ENCODE measurements at places on chromosomes 6 and 20.

GRCh38 chr6:43278524-43279078 lies 19.5 kb upstream of the SLC22A7 start:
- DNase-seq: no peak

- DNase-seq: no peak
These were observed 36.0 kb downstream of the ARFGEF2 start for GRCh38 chr20:48957533-48957932.

GRCh38 chr6:25016014-25016720 lies 80.4 kb upstream of the RIPOR2 start:
- no peak for DNase-seq

GRCh38 chr6:81376745-81377144 lies 375.7 kb downstream of the TENT5A start:
- DNase-seq: no peak

- no peak for DNase-seq
These were observed 12.5 kb downstream of the ZNF76 start for GRCh38 chr6:35272005-35272404.

DNA sequence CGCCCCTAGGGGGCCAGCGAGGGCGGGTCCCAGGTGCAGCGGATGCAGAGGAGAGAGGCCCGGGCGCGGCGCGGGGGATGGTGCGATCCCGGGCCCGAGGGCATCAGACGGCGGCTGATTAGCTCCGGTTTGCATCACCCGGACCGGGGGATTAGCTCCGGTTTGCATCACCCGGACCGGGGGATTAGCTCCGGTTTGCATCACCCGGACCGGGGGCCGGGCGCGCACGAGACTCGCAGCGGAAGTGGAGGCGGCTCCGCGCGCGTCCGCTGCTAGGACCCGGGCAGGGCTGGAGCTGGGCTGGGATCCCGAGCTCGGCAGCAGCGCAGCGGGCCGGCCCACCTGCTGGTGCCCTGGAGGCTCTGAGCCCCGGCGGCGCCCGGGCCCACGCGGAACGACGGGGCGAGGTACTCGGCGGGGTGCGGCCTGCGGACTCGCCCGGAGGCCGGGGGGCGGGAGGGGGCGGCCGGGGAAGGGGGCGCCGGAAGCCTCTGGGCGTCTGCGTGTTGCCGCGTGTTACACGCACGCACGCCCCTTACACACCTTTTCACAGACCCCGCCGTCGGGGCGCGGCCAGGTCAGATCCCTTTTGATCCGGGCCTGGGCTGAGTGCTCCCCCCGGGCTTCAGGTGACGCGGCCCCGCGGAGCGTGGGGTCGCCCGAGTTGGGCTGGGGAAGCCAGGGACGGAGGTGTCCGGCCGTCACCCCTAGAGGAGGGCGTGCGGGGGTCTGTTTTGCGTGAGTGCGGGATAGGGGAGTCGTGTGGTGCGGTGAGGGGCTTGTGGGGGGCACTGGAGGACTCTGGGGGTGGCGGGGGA lies 412 bp downstream of the TRIB3 start:
- DNase-seq: peak; percentile 72

DNA sequence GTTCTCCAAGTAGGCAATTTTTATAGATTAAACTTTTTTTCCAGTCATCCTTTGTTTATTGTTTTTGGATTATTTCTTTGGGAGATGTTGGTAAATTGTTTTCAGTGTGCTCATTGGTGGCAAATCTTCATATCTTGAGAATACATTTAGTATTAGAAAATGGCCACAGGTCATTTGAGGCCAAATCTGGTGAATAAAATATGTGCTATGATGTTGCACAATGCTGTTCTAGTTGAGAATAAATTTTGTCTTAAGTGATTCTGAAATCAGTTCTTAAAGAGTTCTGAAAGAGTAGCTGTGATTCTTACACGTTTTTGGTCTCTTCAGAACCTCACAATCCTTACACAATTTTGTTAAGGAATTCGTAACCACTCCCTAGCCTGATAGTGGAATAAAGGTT lies 20.1 kb downstream of the CDKAL1 start:
- DNase-seq: no peak

DNA sequence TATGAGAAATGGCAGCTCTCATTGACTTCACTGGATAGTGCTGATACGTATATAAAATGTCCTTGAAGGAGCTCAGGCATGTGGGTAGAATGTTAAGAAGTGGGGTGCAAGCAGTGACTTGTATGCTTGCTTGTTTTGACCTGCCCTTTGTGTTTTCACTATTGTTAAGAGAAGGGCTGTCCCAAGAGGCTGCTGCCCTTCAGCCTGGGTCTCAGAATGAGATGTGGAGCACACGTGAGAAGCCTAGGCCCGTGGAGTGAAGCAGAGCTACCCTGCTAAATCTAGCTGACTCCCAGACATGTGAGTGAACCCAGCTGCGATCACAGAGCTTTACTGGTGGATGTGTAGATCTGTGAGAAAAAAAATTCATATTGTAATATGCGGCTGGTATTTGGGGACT lies 305.3 kb upstream of the RGS17 start:
- DNase-seq: no peak

DNA sequence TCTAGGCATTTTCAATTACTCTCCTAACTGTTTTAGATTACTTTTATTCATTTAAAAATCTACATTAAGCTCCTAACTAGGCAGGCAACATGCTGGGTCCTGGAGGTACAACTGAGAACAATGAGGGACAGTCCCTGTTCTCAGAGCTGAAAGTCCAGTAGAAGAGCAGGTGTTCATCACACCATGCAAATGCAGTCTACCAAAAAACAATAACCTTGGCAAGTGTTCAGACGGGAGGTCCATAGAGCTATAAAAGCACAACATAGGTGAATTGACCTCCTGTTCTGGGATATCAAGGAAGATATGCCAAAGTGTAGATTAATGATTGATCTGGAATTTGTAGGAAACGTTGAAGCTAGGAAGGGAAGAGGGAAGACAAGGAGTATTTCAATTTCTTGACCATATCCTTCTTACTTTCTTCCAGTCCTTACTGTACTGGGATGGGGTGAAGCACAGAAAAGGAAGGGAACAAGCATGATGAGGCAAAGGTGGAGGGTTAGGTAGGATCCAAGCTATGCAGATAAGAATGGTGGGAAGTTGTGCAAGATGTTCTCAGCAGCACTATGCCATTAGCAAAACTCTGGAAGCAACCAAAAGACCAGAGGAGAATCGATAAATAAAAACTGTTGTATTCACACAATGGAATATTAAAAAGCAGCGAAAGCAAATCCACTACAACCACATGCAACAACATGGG lies 485.7 kb upstream of the JARID2 start:
- DNase-seq: no peak

DNA sequence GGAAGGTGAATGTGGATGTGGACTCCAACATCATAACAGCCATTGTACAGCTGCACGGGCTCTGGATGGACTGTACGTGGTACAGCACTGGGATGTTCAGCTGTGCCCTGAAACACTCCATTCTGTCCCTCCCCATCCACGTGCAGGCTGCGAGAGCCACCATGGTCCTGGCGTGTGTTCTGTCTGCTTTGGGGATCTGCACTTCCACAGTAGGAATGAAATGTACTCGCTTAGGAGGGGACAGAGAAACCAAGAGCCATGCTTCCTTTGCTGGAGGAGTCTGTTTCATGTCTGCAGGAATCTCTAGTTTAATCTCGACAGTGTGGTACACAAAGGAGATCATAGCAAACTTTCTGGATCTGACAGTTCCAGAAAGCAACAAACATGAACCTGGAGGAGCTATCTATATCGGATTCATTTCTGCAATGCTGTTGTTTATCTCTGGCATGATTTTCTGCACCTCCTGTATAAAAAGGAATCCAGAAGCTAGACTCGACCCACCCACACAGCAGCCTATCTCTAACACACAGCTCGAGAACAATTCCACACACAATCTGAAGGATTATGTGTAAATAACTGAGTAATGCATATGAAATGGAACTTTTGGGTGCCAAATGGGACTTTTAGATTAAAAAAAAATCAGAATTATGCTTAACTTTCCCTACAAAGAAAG lies 12.1 kb downstream of the CLDN20 start:
- no peak for DNase-seq

DNA sequence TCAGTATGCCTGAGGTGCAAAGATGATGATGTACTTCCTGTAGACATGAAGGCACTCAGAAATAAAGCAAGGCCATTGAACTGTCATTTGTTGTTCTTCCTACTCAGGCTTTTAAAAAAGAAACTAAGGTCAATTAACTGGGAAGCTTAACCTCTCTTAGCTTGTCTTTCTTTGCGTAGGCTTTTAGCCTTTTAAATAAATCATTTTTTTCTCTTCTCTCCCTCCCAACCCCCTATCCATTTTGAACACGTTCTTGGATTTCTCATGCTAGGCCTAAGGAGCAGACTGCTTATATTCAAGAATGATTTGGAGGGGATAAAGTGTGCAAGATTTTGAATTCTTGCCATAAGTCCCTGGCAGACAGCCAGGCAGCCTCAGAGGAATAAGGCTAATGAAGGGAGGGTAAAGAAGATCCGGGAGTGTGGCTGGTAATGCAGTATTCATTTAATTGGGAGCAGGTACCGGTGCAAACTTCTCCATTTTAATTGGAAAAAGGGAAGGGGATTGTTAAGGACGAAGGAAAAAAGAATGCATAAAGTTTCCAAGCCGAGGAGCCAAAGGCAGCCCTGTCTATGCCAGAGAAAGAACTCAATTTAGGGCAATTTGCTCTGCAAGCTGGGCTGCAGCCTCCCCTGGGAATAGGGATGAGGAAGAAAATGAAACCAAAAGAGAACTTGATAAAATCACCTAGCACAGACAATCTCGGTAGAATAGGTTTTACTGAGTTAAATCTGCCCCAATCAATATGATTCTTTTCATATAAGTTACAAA lies 343.8 kb upstream of the MMS22L start:
- DNase-seq: peak; percentile 2

- no peak for DNase-seq
These were observed 95.8 kb downstream of the CLVS2 start for GRCh38 chr6:123091896-123092271.

GRCh38 chr6:155100087-155100486 lies 105.0 kb downstream of the TIAM2 start:
- no peak for DNase-seq

- no peak for DNase-seq
These were observed 199.0 kb upstream of the HS3ST5 start for GRCh38 chr6:114541794-114542193.

GRCh38 chr6:139920027-139920775 lies 545.8 kb upstream of the CITED2 start:
- DNase-seq: no peak

DNA sequence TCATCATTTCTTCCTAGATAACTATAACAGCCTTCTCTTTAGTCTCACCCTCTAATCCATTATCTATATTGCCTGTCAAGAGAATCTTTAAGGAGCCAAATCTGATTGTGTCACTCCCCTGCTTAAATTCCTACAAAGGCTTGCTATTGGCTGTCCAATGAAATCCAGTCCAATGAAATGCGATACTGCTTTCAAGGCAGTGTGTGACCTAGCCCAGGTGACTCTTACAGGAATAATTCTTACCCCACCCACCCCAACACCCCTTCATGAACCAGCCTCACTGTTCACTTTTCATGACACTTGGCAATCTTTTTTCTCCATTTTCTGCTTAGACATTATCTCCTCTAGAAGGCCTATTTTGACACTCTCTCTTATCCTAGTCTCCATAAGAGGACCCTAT lies 163.3 kb upstream of the MARCKS start:
- no peak for DNase-seq

DNA sequence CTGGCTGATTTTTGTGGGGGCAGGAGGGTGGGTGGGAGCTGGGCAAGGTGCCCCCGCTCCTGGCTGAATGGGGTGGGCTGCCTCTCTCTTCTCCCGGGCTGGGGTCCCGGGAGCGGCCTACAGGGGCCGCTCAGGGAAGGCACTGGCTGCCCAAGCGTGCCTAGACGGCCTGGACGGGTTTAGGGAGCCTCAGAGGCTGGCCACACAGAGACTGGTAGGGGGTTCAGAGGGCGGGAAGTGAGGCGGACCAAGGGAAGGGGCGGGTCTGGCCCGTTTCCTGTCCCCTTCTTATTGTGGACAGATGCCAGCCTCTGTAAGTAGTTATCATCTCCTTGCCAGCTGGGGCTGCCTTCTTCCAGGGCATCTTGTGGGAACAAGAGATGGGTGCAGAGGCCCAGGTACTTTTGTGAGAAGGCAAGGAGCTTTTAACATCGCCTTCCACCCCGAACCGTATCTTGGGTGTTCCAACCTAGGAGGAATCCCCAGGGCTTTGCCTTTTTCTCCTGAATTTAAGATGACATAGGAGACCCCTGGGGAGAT lies 437 bp downstream of the CD40 start:
- DNase-seq: peak; percentile 8

GRCh38 chr20:8296536-8296935 lies 164.5 kb downstream of the PLCB1 start:
- no peak for DNase-seq

DNA sequence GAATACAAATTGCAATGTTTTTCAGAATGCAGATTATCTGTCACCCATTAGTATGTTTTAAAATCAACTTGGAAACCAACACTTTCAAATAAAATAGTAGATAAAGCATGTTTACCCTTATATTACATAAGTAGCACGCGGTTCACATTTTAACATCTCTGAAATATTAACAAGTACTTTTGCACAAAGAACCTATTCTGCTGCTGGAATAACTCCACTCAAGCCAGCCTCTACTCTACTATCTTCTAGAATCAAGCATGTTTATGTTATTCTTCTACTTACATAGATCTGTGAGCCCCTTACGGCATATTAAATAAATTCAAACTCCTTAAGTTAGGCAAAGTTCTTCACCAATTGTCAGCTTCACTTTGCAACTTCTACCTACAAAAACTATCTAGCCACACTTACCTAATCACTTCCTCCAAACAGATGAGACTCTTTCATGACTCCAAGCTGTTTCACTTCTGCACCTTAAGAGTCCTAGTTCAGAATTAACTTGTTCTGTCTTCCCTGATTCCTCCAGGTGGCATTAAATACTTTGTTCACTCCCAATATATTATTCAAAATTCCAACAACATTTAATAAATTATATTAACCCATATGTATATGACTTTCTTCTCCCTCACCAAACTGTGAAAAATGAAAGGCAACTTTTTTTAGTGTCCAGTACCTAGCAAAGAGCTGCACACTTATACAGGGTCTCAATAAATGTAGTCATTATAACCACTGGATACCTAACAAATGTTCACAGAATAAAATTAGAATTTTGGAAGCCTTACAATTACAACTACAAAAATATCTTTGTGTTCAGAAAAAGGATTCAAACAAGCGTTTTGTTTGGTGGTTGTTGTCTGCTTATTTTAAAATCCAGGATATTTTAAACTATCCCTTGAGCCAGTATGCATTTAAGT lies 12.1 kb downstream of the CEP85L start:
- DNase-seq: no peak

DNA sequence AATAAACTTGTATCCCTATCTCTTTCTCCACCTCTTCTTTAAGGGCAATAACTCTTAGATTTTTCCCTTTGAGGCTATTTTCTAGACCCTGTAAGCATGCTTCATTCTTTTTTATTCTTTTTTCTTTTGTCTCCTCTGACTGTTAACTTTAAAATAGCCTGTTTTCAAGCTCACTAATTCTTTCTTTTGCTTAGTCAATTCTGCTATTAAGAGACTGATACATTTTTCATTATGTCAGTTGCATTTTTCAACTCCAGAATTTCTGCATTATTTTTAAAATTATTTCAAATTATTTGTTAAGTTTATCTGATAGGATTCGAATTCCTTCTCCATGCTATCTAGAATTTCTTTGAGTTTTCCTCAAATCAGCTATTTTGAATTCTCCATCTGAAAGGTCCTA lies 84.0 kb downstream of the CFAP61 start:
- DNase-seq: no peak

- DNase-seq: no peak
These were observed 208.2 kb upstream of the RIN2 start for GRCh38 chr20:19549896-19550295.

- no peak for DNase-seq
These were observed 593.4 kb downstream of the UTRN start for GRCh38 chr6:144878577-144878976.

- DNase-seq: peak; percentile 41
These were observed 77.9 kb upstream of the ID4 start for GRCh38 chr6:19759117-19759880.

Measured in AG09319 (cell line).